GM13976 (cell line): ENCODE measurements at places on chromosomes 13 and 19.

DNA sequence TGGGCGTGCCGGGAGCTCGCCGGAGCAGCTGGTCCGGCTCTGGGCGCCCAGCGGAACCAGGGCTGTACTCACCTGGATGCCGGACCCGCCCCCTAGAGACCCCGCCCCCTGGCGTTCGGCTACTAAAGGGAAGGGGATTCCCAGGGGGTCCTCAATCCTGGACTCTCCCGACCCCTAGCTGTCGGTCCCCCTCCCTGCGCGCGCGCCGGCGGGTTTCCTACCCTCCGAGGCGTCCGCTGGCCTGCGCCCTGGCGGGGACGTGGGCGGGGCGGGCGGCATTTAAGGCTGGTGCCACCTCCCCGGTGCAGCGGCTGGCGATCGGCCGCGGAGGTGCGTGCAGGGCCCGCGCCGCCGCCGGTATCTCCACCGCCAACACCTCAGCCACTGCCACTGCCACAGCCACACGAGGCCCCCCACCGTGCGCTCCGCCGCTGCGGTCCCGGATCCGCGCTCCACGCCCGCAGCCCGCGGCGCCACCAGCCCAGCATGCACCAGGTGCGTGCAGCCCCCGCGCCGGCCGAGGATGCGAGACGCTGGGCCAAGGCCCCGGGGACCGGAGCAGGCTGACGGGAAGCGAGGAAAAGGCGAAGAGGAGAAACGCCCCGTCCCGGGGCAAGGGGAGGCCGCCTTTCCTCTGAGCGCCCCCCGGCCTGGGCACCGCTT lies at the start of gene ATP12A:
ATP12A (plus strand) TSS at position 151 of the 663 bp plus-strand sequence; CDS start at position 487, 336 bp downstream.
- DNase-seq, result peak; percentile 55

DNA sequence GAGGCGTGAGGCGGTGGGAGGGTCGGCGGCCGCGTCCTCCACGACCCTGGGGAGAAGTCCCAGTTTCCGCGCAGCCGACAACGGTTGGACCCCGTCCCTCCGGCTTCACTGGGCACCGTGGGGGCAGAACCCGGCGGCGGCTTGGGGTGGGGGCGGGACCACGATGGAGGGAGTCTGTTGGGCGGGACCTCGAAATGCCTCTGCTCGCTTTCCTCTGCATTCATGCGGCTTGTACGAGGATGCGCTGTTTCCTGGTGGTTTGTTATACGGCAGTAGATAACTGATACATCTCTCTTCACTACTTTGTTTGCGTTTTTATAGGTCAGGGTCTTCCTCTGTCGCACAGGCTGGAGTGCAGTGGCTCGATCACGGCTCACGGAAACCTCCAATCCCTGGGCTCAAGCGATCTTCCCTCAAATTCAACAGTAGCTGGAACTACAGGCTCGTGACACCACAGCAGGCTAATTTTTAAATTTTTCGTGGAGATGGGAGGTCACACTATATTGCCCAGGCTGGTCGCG lies 24.6 kb upstream of the ZNF846 start:
- no peak for DNase-seq

- no peak for DNase-seq
Measured at GRCh38 chr13:75864718-75865117, 228.6 kb downstream of the LMO7 start.

- DNase-seq, result no peak
Measured at GRCh38 chr19:2540646-2541454, 64.9 kb downstream of the GADD45B start.

DNA sequence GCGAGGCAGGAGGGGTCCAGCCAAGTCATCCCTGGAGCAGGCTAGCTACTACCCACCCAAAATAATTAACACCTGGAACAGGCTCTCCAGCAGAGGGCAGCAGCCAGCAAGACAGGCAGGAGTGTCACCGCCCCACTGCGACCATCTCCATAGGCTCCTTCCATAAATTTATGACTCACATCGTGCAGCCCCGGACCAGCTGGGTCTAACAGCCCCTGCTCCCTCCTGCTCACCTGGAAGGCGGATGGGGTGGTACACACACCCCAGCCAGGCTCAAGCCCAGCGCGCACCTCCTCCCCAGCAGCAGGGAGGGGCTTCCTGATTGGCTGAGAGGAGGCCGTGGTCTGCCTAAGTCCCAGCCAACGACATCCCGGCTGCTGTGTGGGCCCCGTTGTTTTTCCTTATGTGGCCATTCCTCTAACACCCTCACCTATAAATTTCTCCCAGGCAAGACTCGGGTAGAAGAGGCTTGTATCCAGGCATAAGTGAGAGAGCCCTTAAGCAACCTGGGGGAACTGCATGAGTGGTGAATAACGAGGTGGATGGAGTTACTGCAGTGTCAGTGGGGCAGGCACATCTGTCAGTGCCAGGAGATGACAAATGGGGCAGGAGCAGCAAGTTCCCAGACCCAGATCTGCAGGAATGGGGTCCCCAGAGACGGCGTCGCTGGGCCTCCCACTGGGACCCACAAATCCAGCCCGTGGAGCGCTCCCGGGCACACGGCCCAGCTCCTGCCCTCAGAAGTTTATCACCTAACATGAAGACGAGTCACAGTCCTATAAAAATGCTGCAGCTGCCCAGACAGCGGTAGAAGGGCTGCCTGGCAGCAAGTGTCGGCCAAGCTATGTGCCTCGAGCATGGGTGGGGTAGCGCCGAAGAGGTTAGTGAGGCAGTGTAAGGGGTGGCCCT lies 43.1 kb downstream of the CEBPG start:
- DNase-seq, result peak; percentile 88

DNA sequence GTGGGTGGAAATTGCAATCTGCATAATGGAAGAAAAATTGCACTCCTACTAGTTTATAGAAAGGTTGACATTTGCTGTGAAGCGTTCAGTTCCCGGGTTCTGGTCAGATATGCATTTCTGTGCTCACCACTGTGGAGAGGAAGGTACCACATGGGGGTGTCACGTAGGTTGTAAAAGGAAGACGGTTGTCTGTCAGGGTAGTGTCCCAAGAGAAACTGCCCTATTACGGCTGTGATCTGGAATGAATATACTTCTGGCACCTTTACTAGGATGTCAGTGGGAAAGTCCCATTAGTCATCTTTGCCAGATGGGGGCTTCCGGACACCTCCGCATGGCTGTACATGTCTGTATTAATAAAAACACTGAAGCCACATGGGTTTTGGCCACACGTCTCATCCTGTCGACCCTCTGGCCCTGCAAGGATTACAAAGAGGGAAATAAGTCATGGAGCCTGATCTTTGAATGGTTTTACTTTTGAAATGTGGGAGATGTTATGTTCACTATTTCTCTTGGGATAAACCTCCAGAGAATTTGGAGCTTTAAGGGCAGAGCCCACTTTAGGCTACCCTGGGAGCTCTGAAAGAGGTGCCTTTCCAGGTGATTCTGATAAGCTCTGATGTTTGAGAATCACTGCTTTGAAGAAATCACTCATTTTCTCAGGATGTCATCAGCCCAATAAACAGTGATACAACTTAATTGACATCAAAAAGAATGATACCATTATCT lies 133.9 kb downstream of the AKAP11 start:
- DNase-seq, result peak; percentile 51

DNA sequence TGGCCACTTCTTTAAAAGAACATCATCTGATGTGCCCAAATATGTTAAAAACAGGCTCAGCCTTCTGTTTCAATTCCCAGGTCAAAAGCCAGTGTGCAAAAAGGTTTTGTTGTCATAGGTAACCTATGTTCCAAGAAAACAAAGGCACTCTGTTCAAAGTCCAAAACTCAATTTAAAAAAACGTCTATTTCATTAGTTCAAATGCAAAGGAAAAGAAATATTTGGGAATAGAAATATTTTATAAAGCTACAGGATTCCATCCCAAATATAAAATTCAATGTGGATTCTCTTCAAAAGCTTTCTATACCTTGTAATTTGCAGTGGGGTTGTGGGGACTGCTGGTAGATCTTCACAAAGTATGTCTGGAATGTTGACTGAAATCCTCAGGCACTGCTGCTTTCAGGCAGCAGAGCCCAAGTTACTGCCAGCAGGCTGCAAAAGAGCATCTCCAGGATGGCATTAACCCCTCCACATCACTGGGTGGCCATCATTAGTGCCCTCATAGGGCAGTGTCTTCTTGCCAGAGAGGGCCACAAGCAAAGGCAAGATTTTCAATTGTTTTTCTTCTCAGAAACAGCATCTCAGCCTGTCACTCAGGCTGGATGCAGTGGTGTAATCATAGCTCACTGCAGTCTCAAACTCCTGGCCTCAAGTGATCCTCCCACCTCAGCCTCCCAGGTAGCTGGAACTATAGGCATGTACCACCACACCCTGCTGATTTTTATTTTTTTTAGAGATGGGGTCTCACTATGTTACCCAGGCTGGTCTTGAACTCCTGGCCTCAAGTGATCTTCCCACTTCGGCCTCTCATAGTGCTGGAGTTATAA lies 22.8 kb upstream of the STK24 start:
- DNase-seq, result no peak

GRCh38 chr13:43475140-43475539 lies 311.6 kb downstream of the ENOX1 start:
- no peak for DNase-seq

DNA sequence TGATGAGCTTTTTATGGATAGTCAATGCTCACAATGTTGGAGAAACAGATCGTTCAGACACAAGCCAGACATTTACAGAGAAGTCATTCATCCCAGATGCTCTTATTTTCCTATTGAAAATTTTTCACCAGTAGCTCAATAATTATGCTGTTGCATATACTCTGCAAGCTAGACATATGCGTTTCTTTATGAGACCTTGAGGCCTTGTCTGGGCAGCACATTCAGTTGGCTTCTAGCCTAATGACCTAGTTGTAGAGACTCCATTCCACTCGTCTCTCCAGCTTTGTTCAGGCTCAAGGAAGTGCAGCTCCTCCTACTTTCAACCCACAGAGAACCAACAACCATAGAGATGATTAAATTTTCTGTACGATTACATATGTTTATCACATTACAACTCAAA lies 237.7 kb downstream of the MZT1 start:
- no peak for DNase-seq

DNA sequence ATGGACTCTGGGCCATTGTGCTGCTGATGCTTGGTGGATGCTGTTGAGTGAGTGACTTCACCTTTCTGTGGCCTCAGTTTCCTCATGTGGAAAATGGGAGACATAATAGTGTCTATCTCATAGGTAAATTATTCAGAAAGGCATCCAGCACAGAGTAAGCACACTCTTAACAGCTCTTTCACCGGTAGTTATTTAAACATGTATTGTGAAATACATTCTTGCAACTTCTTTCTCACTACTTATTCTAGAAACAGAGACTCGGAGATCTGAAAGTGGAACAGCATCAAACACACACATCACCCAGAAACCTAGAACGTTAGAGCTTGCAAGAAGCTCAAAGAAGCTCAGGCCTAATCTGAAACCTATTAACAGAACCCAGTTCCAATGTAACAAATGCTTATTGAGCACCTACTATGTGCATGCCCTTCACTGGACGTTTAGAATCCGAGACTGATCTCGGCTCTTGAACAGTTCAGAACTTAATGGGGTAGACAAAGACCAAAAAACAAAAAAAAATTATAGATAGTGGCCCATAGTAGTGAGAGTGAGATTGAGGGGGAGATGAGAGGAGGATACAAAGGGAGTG lies 4.1 kb downstream of the ZSWIM9 start:
- DNase-seq, result no peak
